Cardiac fibroblast (primary cell): ENCODE measurements at places on chromosomes 11 and 22.

GRCh38 chr22:25027959-25028840, 75.7 kb downstream of the KIAA1671 start:
- peak; percentile 49 for DNase-seq

GRCh38 chr11:72144807-72145565, 9.5 kb downstream of the FOLR3 start:
- DNase-seq = peak; percentile 80

DNA sequence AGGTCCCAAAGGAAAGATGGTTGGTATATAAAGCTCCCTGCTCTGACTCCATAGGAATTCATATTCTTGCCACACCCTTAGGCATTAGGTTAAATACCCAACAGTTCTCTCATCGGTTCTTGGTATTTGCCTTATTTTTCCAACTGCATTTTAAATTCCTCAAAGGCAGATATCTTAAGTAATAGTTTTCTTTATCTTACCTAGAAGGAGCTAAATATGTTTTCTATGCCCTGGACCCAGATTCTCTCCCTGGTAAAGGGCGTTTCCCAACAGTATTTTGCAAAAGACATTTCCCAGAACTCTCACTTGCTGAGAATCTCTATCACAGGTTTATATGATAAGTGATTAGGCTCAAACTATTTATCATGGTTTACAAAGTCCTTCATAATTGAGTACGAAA, 158.6 kb upstream of the BDNF start:
- no peak for DNase-seq

GRCh38 chr11:65479184-65480145, 19.4 kb upstream of the MALAT1 start:
- peak; percentile 95 for DNase-seq
